Lower lobe of right lung (tissue), 2 donors: ENCODE measurements at places on chromosomes 2 and 18.

GRCh38 chr2:55050100-55050994 lies at the start of gene RTN4:
RTN4 (minus strand) TSS chr2:55050451; CDS start chr2:55050300, 151 bp downstream.
- no peaks in the 10 kb centered on the region for H3K27me3 ChIP-seq
- peak within 1 kb of the TSS; percentile 98 for H3K27ac ChIP-seq
- peaks cover 45% of the 10 kb centered on the region for H3K4me1 ChIP-seq
- peak; percentile 98 for DNase-seq
- no peaks in the 10 kb centered on the region for H3K36me3 ChIP-seq

- no peaks in the 10 kb centered on the region for H3K27me3 ChIP-seq
- peak overlapping the region; percentile 94 for H3K27ac ChIP-seq
- peaks cover 48% of the 10 kb centered on the region for H3K4me1 ChIP-seq
- DNase-seq, result no peak
- H3K36me3 ChIP-seq, result no peaks in the 10 kb centered on the region
These were observed 17.7 kb downstream of the SH2D6 start for GRCh38 chr2:85435981-85436835.

GRCh38 chr2:105877945-105878344 lies 133.2 kb downstream of the NCK2 start:
- peaks cover 10% of the 10 kb centered on the region for H3K36me3 ChIP-seq
- H3K4me1 ChIP-seq, result peaks cover 7% of the 10 kb centered on the region
- H3K4me3 ChIP-seq, result no peak overlapping the region
- H3K27me3 ChIP-seq, result no peaks in the 10 kb centered on the region
- no peak overlapping the region for H3K27ac ChIP-seq
- DNase-seq, result no peak

DNA sequence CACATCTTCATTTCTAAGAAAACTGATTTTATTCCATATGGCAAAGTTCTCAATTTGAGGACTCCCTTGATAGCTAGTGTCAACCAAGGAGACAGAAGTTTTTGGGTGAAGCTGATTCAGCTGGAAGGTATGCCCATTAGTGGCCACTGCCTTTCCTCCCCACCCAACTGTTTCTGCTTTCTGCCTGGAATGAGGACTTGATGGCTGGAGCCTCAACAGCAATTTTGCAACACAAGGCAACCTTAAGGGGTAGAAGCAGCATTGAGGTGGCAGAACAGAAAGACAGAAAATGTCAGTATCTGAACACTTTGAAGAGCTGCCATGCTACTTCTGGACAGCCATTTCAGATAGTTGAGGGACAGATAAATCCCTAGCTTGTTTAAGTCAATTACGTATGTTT lies 47.0 kb downstream of the INHBB start:
- H3K27ac ChIP-seq, result no peak overlapping the region
- no peaks in the 10 kb centered on the region for H3K4me1 ChIP-seq
- no peak overlapping the region for H3K4me3 ChIP-seq
- DNase-seq, result no peak
- no peaks in the 10 kb centered on the region for H3K36me3 ChIP-seq

DNA sequence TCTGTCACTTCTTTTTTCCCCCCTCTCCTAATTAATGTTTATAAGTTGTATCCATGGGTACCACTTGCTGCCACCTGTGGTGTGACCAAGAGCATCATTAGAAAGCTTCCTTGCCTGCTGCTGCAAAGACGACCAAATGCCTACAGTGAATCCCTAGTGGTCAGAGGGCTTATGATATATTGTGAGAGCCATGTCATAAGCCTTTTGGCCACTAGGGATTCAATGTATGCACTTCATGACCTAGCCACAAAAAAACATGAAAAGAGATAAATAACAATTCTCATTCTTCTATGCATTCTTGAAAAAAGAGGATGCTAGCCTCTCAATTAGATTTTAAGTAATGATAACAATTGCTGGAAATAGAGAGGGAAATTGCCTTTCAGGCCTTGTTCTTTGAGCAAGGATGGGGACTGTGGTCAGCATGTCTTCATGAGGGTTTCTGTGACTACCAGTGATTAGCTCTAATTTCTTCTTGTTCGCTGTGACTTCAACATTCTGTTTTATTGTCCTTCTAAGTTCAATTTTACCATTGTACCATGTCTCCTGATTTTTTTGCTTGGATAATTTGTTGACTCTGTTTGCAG lies 435.3 kb downstream of the TGIF1 start:
- no peaks in the 10 kb centered on the region for H3K27me3 ChIP-seq
- H3K4me3 ChIP-seq, result no peak overlapping the region
- DNase-seq, result no peak
- H3K4me1 ChIP-seq, result peaks cover 11% of the 10 kb centered on the region
- no peak overlapping the region for H3K27ac ChIP-seq
- no peaks in the 10 kb centered on the region for H3K36me3 ChIP-seq

DNA sequence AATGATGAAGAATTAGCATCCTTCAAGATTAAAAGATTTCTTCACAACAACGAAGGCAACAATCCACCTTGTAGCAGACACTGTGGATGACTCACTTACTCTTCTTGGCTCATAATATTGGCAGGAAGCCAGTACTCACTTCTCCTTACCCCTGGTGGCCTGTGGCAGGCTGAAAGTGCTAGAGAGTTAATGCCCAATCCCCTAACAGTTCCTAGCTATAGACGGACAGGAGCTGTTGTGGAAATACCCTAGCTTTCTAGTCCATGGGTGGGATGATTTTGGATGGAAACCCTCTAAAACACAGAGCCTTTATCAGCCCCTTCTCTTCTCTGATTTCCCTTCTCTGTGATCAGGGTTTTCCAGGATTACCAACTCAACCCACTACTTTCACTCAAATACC lies 128.6 kb upstream of the NYAP2 start:
- H3K36me3 ChIP-seq, result no peaks in the 10 kb centered on the region
- no peak for DNase-seq
- H3K27ac ChIP-seq, result no peak overlapping the region
- H3K4me3 ChIP-seq, result no peak overlapping the region

DNA sequence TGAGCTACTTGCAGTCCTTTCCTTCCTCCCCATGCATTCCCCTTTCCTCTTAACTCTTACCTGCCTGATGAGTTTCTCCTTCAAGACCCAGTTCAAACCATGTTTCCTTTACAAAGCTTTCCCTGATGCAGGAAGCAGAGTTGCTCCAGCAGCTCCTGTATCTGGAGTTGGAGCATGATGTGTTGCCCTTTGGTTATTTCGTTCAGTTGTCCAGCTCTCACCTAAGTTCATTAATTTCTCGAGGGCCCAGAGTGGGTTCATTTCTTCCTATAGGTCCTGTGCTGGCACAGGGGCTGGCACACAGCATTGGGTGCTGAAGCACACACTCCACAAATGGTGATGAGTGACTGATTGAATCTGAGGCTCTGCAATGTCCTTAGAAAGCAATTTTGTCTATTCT lies 23.0 kb upstream of the TMEM214 start:
- H3K4me3 ChIP-seq, result no peak overlapping the region
- H3K36me3 ChIP-seq, result no peaks in the 10 kb centered on the region
- H3K4me1 ChIP-seq, result no peaks in the 10 kb centered on the region
- no peak overlapping the region for H3K27ac ChIP-seq
- no peak for DNase-seq
- no peaks in the 10 kb centered on the region for H3K27me3 ChIP-seq

GRCh38 chr18:47724186-47724975 lies 206.1 kb downstream of the SMAD2 start:
- H3K36me3 ChIP-seq, result no peaks in the 10 kb centered on the region
- no peaks in the 10 kb centered on the region for H3K4me1 ChIP-seq
- peaks cover 5% of the 10 kb centered on the region for H3K27me3 ChIP-seq
- H3K27ac ChIP-seq, result no peak overlapping the region

DNA sequence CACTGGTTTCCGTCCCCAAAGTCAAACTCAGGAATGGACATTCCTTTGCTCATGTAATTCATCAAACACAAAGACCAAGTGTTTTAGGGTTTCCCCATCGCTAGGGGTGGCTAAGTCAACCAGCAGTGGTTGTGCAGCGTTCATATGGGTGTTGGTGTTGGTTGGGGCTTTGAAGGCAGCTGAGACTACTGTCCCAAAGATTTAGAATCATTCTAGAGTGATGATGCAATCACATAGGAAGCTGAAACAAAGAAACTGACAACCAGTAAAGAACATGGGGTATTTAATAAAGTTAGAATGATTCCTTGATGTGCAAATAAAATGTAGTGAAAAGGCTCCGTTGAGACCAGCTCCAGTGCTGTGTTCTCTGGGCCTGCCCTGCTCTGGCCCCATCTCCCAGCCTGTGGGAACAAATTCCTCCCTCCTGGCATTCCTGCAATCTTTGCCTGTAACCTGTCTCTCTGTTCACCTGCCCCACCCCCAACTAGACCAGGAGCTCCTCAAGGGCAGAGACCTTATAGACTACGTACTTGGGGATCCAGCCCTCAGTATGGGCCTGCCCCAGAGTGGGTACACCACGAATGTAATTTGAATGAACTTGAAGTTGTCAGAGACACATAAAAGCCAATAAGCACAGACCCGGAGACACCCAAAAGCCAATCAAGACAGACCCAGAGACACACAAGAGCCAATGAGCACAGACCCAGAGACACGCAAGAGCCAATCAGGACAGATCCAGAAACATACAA lies 191.7 kb upstream of the TWIST2 start:
- H3K27me3 ChIP-seq, result no peaks in the 10 kb centered on the region
- no peak overlapping the region for H3K4me3 ChIP-seq
- H3K27ac ChIP-seq, result no peak overlapping the region

DNA sequence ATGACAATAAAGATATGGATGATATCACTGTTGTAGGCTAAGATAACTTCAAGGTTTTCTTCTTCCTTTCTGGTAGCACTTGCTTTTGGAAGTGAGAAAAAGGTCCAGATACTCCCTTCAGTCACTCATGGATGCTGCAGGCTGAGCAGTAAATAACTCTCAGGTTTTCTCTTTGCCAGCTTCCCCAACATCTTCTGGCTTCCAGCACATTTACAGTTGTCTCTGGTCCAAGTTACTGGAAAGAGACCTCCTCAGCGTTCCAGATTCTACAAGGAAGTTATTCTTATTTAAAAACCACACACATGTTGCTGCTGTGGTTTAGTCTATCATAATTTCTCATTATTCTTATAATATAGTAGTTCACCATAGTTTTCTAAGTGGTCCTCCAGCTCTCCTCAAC lies 383.4 kb downstream of the PLCL1 start:
- no peak overlapping the region for H3K27ac ChIP-seq
- H3K4me1 ChIP-seq, result no peaks in the 10 kb centered on the region
- no peaks in the 10 kb centered on the region for H3K36me3 ChIP-seq
- H3K4me3 ChIP-seq, result no peak overlapping the region

DNA sequence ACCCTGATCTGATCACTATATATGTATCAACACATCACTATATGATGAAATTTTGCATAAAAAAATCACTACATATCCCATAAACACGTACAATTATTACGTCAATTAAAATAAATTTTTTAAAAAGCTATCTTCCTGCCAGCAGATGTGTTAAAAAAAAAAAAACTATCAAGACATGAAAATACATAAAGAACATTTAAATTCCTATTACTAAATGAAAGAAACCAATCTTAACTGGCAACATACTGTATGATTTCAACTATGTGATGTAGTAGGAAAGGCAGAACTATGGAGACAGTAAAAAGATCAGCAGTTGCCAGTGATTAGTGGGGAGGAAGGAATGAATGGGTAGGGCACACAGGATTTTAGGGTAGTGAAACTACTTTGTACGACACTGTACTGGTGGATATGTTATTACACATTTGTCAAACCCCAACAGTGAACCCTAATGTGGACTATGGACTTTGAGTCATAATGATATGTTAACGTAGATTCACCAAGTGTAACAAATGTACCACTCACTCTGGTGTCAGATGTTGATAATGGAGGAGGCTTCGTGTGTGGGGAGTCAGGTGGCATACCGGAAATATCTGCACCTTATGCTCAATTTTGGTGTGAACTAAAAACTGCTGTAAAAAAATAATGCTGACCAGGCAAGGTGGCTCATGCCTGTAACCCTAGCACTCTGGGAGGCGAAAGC lies 27.4 kb downstream of the USP34 start:
- no peak overlapping the region for H3K4me3 ChIP-seq
- peaks cover 29% of the 10 kb centered on the region for H3K4me1 ChIP-seq
- DNase-seq, result no peak
- H3K27me3 ChIP-seq, result no peaks in the 10 kb centered on the region
- H3K36me3 ChIP-seq, result no peaks in the 10 kb centered on the region
- H3K27ac ChIP-seq, result no peak overlapping the region

- peaks cover 46% of the 10 kb centered on the region for H3K4me1 ChIP-seq
- no peaks in the 10 kb centered on the region for H3K27me3 ChIP-seq
These were observed 539 bp downstream of the LAPTM4A start for GRCh38 chr2:20050646-20051531.

DNA sequence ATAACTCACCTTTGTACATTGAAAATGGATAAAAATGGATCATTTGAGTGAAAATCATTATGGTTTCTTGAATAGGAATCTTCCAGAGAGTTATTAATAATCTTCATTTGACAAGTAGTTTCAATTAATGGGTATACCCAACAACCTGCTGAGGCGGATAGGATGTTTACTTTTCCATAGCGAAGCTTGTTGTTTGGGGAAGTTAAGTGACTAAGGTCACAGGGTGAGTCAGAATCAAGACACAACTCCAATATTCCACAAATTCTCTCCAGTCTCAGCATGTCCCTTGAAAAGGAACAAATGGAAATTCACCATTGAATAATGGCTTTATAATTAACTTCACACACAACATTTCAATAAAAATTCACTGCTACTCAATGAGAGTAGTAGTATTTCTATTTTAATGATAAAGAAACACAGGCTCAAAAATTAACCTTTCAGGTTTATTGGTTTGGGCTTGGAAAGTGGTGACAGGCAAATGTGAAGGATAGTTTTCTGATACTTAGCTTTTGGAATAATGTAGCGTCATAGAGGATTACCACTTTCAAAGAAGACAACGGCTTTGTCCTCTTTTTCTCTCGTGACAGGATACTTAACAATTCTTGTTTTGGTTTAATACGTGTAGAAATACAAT lies 211.3 kb downstream of the GPD2 start:
- no peaks in the 10 kb centered on the region for H3K4me1 ChIP-seq
- no peak for DNase-seq
- no peaks in the 10 kb centered on the region for H3K36me3 ChIP-seq
- no peak overlapping the region for H3K4me3 ChIP-seq

DNA sequence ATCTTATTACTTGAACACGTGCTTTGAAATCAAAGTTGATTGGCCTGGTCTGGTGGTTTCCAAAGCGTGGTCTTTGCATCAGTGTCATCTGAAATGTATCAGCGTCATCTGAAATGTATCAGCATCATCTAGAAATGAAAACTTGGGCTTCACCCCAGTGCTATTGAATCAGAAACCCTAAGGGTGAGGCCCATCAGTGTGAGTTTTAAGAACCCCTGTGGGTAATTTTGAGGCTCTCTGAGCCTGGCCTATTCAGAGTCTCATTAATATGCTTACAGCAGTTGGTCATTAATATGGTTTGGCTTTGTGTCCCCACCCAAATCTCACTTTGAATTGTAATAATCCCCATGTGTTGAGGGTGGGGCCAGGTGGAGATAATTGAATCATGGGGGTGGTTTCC lies 85.2 kb downstream of the NYAP2 start:
- no peak overlapping the region for H3K4me3 ChIP-seq
- no peak overlapping the region for H3K27ac ChIP-seq
- DNase-seq, result no peak
- no peaks in the 10 kb centered on the region for H3K4me1 ChIP-seq
- H3K36me3 ChIP-seq, result no peaks in the 10 kb centered on the region
